Midbrain (tissue), 1 donor: ENCODE measurements at places on chromosomes 7 and 10.

DNA sequence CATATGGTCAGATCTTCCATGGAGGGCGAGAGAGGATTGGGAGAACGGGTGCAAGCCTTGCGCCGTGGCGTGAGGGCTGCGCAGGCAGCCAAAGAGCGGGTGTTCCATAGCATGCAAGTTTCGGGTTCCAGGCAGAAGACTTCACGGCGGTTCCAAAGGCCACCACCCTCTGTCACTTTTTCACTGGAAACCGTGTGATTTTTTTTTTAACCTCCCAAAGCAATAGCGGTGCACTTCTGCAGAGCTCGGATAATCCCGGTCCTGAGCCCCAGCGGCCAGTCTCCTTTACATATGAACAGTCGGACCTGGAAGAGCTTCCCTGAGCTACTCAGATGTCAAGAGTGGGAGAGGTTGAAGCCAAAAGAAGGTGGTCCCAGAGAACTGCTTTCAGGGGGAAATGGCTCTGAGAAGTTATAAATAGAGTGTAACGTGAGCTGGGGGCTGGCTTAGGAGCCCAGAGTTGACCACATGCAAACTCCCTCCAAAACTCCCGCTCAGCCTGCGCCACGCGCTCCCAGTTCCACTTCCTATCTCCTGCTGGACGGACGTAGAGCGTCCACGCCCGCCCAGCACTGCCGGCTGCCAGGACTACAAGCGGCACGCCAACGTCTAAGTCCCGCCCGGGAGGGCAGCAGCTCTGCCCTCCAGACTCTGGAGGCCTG is at the start of gene MEOX2:
MEOX2 (minus strand) TSS at position 389 of the 662 bp plus-strand sequence; CDS start at position 108, 281 bp downstream.
- DNase-seq = peak; percentile 7

- DNase-seq = no peak
These were observed 4.2 kb downstream of the GIMAP6 start for GRCh38 chr7:150627959-150628358.

GRCh38 chr7:74337926-74338325 is 48.7 kb downstream of the CLIP2 start:
- DNase-seq = no peak

DNA sequence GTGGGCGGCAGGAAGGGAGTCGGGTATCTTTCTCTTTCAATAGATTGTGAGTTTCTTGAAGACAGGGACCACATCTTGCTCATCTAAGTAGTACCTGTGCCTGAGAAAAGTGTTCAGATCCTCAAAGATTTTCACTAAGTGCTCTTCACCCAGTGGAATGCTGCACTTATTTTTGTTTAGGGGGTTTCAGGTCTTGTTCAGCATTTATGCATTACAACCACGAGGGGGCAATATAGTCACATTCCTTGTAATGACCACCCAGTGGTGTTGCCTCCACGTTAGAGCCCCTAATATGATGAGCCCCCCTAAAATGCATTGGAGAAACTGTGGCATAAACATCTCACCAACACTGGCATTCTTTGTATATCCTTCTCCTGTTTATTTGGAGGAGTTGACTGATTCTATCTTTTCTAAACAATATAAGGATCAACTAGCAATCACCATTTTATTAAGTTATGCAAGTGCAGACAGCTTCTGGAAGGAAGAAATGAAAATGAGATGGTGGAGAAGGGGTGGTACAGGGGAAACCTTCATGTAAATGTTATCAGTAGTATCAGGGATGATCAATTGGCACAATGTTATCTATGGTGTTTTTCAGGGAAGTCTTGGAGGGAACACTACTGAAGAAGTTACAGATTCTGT is 3.1 kb upstream of the PAPSS2 start:
- no peak for DNase-seq

DNA sequence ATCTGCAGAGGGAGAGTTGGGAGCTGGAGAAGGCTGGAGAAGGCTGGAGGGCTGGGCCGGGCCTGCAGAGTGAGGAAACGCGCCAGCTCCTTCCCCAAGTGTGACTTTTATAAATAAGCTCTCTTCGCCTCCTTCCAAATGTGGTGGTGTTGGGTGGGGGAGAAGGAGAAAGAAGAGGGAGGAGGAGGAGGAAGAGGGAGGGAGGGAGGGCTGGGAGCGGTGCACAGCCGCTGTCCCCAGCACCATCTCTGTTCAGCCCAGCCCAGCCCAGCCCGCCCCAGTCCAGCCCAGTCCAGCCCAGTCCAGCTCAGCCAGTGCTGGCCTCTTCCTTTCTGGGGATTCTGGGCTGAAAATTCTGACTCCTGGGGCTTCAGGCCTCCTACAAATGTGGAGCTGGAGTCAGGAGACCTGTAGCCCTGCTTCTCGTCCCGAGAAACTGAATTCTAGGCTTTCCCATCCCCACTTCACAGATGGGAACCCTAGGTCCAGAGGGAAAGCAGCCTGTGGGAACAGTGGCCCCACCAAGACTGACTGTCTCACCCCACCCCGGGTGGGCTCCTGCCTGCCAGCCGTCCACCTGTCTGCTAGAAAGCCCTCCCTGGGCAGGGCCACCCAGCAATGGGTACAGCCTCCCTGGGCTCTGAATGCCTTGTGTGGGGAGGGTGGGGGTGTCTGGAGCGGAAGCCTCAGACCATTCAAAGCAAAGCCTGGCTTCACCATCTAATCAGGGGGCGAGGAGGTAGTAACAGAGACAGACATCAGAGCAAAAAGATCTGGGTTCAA is 2.3 kb downstream of the STX1A start:
- DNase-seq = no peak
